NCI-H524 treated with DMSO at 0.1 percent for 48 hours (cell line): ENCODE measurements at places on chromosomes 11 and 22.

GRCh38 chr11:111258046-111258445 is 12.5 kb downstream of the POU2AF2 start:
- DNase-seq: no peak

GRCh38 chr22:45551310-45552016 is 48.8 kb downstream of the FBLN1 start:
- no peak for DNase-seq

DNA sequence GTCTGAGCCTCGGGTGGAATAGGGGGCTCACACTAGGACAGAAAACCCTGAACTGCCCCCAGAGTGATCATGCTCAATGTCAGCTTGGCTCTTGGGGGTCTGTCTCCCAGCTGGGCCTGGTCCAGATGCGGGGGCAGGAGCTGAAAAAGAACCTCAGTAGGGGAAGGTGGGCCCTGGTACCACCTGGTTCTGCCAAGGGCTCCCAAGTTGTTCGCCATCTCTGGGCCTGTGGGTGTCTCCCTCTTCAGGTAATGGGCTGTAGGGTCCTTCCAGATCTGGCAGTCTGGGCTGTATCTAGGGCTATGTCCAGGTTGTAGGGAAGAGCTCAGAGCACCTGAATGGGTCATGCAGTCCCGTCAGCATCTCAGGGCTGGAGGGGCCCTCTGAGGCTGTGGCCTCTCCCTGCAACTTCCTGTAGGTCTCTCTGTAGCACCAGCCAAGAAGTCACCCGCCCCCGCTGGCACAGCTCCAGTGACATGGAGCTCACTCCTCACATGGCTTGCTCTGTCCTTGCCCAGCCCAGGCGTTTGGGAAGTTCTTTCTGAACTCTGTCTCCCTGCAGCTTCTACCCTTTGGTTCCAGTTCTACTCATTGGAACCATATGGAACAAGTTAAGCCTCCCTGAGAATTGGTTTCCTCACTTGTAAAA is 33.0 kb upstream of the SOX10 start:
- no peak for DNase-seq

DNA sequence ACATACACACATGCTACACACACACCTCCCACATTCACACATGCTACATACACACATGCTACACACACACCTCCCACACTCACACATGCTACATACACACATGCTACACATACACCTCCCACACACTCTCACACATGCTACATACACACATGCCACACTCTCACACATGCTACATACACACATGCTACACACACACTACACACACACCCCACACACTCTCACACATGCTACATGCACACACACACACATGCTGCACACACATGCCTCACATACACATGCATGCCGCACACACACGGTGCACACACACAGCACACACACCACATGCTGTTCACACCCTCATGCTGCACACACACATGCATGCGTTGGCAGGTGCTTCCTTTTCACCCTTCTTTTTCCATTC is 495.4 kb downstream of the NTM start:
- no peak for DNase-seq

DNA sequence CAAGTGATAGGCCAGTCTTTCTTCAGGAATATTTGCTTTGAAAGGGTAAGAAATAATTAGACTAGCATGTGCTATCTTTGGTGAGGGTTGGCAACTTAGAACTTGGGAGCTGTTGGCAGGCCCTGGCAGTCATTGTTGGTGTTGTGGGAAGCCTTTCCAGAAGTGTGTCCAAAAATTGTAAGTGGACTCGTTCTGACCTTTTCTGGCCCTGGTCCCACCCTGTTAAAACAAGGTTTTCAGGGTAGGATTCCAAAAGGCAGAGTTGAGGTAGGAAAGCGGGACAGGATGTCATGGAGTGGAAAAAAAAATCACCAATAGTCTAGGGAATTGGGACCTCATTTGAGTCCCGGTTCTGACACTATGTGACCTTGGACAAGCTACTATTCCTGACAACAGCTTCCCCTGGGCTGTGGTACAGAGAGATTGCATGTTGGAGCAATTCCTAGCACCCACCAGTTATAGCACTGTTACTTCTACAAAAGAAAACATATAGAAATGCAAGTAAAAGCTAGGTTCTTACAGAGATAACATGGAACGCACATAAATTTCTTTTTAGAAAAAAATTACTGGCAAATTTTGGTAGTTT is 299.3 kb upstream of the DDI1 start:
- no peak for DNase-seq

GRCh38 chr11:121630041-121630440 is 177.3 kb upstream of the SORL1-AS1 start:
- DNase-seq: no peak

GRCh38 chr11:71194710-71195109 is 57.7 kb downstream of the SHANK2 start:
- no peak for DNase-seq

DNA sequence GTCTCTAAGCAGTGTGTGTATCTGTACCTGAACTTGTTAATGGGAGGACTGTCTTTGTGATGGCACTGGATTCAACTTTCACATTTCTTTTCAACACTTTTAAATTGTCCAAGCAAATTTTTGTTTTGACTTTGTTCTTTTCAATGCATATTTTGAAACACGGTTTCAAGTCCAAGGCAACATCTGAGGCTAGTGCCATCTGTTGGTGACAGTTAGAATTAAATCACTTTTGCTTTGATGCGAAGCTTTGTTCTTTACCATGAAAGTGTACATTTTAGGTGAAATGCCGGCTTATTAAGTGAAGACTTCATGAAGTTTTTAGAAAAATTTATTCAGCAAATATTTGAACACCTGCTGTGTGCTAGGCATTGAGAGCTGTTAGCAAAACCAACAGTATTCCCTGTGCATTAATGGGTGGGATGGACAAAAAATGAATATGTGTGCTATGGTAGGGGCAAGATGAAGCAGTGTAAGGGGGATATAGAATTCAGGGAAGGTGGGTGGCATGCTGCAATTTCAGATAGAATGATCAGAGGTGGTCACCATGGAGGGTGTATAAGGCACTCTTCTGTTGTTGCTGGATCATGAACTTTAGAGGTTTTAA is 70.2 kb downstream of the DDX10 start:
- no peak for DNase-seq

DNA sequence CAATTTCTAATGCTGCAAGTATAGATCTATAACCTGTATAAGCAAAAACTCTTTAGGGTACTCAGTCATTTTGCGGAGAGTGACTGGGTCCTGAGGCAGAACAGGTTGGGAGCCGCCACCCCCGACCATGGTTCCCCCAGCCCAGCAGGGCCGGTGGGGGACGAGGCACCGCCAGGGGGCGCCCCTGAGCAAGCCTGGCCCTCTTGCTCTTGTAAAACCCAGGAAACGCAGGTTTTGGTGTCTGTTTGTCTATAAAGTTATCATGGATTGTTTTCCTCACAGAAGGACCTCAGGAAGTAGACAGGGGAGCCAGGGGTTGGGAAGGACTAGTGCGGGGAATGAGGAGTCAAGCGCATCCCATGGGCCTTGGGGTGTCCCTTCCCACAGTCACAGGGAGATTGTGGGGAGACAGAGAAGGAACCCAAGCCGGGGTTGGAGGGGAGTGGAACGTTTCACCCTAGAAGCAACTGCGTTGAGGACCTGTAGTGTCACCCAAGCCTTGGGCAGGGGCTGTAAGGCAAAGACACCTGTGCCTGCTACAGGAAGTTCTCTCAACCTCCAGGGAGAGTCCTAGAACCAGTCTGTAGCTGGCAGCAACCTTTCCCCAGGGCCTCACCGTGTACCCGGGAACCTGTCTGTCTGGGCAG is 26.4 kb downstream of the KCTD17 start:
- no peak for DNase-seq

DNA sequence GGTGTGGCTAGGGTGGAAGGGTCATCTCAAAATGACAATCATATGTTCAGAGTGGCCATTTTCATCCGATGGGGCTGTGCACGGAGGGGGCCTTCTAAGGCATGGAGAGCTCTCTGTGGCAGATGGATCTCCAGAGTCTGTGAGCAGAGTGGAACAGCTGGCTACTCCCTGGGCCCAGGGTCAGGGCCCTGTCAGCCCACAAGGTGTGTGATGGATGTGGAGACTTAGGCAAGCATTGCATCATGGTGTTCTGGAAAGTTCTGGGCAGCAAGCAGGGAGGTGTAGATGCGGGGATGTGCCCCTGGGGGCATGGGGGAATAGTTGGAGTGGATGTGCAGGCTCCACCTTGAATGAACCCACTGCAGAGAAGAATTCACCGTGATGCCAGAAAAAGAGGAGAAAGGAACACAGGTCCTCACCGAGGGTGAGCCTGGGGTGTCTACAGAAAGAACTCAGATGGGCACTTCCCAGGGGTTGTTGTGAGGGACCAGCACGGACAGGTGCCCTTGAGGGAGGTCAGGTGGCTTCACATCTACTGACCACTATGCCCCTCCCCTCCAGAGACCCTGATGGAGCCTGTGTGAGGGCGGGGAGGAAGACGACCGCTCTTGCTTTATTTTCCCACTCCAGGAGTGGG is 51.1 kb downstream of the CHRDL2 start:
- DNase-seq: no peak

- DNase-seq: no peak
These were observed 2.3 kb downstream of the MN1 start for GRCh38 chr22:27799015-27799826.

GRCh38 chr22:23370251-23370650 is 189.9 kb downstream of the BCR start:
- no peak for DNase-seq

- no peak for DNase-seq
These were observed 56.7 kb upstream of the RAB38 start for GRCh38 chr11:88231894-88232482.

GRCh38 chr22:35576671-35577070 is 36.0 kb downstream of the RASD2 start:
- no peak for DNase-seq

GRCh38 chr11:70542406-70542805 is 144.1 kb downstream of the CTTN start:
- DNase-seq: no peak

- no peak for DNase-seq
These were observed 139.6 kb downstream of the DDX10 start for GRCh38 chr11:108804511-108804910.

DNA sequence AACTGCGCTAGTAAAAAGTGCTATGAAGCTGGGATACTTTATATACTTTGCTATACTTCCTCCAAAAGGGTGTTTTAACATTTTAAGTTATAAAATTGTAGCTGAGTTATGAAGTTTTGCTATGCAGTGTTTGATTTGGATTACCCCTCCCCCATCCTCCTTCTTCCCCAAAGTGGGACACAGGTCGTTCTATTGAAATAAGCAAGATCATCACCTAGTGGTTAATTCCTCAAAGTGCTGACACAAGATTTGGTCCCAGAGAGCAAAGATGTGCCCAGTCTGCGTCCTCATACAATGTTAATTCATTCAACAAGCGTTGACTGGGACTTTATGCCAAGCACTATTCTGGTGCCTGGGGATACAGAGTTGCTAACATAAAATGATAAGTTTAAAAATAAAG is 78.5 kb downstream of the SPON1 start:
- DNase-seq: no peak

DNA sequence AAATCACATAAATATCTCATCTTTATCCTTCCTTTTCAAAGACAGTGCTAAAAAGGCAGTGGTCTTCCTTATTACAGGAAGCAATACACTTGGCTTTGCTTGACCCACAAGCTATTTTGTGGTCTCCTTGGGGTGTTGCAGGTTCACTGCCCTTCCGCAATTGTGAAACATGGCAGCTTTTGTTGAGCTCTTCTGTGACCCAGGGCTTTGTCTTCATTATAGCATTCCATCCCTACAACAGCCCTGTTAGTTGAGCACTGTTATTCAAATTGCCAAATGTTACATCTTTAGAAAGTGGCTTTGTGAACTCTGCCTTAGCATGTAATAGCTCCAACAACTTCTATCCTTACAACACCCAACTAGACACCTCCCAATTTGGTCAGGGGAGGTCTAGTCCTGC is 107.1 kb downstream of the OPCML start:
- DNase-seq: no peak

DNA sequence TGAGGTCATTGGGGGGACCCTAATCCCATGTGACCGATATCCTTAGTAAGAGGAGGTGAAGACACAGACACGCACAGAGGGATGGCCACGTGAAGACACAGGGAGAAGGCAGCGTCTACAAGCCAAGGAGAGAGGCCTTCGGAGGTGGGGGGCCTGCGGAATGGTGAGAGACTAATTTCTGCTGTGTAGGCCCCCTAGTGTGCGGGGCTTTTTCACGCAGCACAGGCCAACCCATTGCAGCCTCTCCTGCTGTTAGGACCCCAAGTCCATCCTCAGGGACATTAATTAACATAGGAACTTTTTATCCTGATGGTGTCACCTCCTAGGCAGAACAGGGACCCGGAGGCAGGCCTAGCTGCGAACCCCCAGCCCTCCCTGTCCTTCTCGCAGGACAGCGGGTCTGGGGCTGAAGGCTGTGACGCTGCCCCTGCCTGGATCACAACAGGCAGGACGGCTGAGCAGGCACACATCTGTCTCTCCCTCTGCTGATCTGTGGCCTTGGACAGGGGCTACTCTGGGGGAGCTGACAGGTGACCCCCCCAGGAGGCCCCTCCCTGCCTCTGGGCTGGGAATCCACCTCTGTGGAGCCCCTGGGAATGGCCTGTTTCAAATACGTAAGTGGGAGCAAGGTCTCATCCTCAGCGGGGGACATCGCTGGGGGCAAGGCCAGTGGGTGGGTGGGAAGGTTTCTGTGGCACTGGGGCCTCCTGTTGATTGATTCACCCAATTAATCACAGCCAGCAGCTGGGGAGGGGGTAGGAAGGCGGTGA is 7.9 kb downstream of the ASCL2 start:
- no peak for DNase-seq

DNA sequence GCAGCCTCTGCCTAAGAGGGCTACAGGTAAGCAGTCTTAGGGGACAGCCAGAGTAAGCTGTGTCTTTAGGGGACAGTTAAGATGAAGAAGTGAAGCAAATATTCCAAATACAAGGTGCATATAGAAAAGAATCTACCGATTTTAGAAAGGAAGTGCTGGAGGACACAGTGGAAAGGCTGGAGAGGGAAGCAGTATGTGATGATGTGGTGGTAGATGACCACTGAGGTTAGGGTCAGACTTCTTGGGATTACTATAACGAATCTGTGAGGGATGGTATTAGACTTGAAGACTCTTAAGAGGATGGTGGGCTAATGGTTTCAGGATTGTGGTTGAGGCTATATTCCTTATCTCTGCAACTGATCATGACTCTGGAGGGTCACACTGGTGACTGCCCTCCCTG is 40.0 kb upstream of the PHOX2A start:
- DNase-seq: no peak

GRCh38 chr11:61168800-61169199 is 7.6 kb upstream of the VPS37C start:
- no peak for DNase-seq

GRCh38 chr11:60919320-60919719 is 4.9 kb upstream of the TMEM132A start:
- DNase-seq: no peak
